ENCODE measurements at places on chromosomes 6 and 20. TPM values are rescaled to one million over a fixed set of nuclear protein-coding genes. Genes with fewer than 3 reads are reported as not detected.

GRCh38 chr6:71619836-71620235 lies 266.5 kb upstream of the RIMS1 start:
- DNase-seq = no peak

GRCh38 chr6:63403725-63404124 lies 83.9 kb upstream of the LGSN start:
- no peak for DNase-seq

DNA sequence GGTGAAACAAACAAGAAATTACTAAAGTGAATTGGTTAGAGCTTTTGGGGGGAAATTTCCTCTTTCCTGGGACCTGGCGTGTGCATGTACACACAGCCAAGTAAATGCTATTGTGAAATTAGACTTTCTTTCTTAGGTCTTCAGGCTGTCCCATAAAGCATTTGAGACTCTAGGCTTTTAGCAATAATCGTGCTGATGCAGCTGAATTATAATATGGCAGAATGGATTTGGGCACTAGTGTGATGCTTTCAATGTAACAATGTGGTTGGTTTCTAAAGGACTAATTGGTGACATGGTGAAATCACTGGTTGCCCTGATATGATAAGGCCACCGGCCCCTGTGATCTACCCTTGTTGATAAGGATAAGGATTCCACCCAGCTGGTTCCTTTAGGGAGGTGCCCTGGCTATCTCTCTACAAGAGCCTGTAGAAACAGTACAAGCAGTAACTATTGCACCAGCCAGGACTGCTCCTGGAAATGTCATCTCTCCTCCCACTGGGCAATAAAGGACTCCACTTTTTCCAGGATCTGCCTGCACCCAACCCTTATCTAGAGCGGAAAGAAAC lies 164.1 kb downstream of the TFAP2A start:
- DNase-seq = no peak

- no peak for DNase-seq
These were observed 278.8 kb downstream of the HDGFL1 start for GRCh38 chr6:22848121-22848520.

- DNase-seq = no peak
These were observed 13.1 kb upstream of the CST7 start for GRCh38 chr20:24935766-24936525.

DNA sequence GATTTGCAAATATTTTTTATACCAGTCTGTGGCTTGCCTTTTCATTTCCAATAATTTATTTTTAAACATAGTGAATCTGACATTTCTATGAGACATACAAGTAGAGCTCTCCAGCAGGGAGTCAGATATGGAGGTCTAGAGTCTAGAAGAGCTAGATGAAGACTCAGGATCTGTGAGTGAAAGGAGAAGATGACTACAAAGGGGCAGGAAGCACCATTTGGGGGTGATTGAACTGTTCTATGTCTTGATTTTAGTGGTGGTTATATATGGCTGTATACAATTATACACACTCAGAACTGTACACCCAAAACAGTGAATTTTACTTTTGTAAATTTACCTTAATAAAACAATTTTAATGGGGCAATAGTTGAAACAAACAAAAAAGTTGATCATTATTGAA lies 127.9 kb upstream of the BACH2 start:
- no peak for DNase-seq

Gene FAM209B
- 0.41 TPM for polyA plus RNA-seq

Gene NKX2-4
- polyA plus RNA-seq = not detected

DNA sequence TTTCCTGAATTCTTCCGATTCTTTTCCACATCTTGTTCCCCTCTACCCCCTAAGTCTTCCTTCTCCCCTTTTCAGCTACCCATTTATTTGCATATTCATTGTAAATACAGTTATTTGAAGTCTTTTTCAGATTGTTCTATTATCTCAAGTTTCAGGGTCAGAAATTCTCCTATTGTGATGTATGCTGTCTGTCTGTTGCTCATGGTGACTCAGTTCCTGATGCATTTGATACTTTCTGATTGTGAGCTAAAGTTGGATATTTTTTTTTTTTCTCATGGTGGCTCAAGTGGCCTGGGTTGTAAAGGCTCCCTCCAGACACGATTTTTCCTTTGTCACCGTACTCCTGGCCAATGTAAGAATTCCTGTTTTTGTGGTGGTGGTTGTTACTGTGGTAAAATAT lies 4.9 kb upstream of the PI16 start:
- DNase-seq = no peak

Gene SMPDL3A
- polyA plus RNA-seq = 6.3 TPM

- no peak for DNase-seq
These were observed 10.4 kb downstream of the KIF6 start for GRCh38 chr6:39714802-39715201.

Gene LAMA4
- polyA plus RNA-seq = 3.2 TPM
